ENCODE measurements at places on chromosomes 7 and 10. TPM values are rescaled to one million over a fixed set of nuclear protein-coding genes. Genes with fewer than 3 reads are reported as not detected.

The CALHM1 gene
- not detected for total RNA-seq

DNA sequence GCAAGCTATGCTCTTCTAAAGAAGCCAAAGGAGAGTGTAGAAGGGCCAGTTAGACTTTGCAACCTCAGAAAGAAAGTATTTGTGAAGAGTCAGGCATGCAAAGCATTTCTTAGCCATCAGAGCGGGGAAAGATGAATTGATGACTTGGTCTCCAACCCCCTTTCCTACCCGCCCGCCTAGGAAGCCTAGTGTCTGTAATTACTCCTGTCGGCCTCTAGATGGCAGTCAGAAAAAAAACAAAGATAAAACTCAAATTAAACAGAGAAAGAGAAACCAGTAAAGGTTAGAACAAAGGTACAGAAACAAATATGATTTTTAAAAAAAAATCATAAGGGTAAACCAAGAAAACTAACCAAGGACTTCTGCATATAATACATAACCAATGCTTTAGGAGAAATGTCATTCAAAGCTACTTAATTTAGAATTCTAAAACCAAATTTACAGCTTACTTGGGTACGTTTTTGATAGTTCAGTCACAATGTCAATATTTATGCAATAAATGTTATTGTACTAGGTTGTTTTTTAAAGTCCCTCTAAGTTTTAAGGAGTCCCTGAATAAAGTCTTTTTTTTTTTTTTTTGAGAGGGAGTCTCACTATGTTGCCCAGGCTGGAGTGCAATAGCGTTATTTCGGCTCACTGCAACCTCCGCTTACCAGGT lies 97.6 kb downstream of the LYZL1 start:
- H3K4me1 ChIP-seq, result no peaks in the 10 kb centered on the region
- H3K27ac ChIP-seq, result no peak overlapping the region
- H3K36me3 ChIP-seq, result no peaks in the 10 kb centered on the region
- no peak overlapping the region for H3K4me3 ChIP-seq

DNA sequence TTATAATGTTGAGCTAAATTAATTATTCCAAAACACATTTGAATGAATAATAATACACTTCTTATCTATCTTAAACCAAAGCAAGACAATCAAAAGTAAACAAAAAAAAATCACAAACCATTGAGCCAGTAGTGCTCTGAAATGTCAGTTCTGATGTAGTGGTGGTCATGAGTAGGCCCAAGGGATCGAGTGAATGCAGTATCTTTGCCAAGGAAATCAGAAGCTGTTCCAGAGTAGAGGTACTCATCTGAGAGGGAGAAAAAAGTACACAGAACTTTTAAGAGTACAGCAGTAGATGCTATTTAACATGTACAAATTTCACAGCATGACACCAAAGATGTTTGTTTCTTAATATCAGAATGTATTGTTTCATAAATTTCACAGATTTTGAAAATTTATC lies 121.5 kb downstream of the SEMA3D start:
- no peaks in the 10 kb centered on the region for H3K27me3 ChIP-seq
- DNase-seq, result no peak

DNA sequence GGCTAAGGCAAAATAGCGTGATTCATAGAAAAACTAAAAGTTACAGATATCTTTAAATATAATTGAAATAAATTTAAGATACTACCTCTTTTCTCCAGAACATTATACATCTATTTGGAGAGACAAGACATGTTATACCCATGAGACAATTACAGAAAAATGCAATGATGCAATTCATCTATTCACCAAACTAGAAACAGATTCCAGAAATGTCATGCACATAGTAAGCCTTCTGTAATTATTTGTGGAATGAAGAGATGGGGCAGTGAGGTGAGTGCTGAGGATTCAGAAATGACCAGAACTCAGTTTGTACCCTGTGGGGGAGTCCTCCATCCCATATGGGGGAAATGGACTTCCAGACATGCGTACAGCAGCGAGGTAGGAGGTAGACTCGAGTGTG lies 99.4 kb downstream of the MKX start:
- no peak for DNase-seq
- no peak overlapping the region for H3K27ac ChIP-seq
- H3K4me1 ChIP-seq, result peaks cover 17% of the 10 kb centered on the region
- H3K27me3 ChIP-seq, result no peaks in the 10 kb centered on the region

DNA sequence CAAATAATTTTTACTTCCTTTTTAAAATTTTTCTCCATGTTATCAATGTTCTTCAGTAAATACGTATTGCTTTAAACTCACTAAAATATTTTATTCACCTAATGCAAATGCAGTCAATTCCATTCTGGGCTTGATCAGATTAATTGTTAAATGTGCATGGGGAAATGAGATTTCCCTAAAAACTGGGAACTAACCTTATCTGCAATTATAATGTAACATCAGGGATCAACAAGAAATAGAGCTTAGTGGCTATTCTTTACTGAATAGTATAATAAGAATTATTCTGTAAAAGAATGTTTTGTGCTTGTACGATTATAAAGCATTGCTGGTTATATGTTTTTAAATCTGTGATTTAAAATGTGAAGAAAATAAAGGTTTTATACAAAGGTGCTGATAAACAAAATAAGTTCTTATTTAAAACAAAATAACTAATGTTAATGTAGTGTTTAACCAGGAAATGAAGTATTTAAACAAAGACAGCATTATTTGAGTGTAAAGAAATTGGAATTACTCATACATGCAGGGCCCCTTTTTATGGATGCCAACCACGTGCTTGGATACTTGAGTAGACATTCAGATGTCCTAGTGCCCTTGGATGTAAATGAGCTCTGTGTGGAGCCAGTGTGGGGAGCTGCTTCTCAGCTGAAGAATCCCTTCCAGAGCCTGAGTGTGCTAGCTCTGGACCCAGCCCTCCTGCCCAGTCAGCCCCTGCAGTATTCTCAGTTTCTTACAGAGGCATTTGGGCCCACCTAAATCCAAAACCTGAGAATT lies 84.2 kb downstream of the REEP3 start:
- H3K27ac ChIP-seq, result no peak overlapping the region
- no peak for DNase-seq
- no peaks in the 10 kb centered on the region for H3K27me3 ChIP-seq
- H3K4me3 ChIP-seq, result no peak overlapping the region
- H3K4me1 ChIP-seq, result no peaks in the 10 kb centered on the region

DNA sequence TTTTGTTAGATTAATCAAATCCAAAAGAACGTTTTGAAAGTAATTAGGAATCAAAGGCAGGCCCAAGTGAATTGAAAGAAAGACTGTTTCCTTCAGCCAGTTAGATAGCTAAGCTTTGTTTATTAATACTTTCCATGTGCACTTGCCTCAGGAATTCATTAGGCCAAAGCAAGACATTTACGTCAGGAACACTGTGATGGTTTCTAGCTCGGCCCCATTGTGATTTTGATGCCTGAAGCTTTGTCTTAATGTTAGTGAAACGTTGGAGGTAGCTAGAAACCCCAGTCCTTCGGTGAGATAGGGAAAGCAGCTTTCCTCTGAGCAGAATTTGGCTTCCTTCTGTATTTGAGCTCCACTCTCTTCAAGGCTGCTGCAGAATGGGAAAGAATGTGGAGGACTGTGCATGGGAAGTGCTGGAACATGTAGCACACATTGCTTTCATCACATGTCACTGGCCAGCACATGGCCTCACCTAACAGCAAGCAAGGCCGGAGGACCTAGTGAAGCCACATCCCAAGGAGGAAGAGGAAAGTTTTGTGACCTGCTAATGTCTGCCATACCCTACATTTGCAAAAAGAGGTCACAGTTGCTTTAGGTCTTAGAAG lies 64.1 kb downstream of the PCGF5 start:
- H3K4me1 ChIP-seq, result no peaks in the 10 kb centered on the region
- H3K4me3 ChIP-seq, result no peak overlapping the region
- no peaks in the 10 kb centered on the region for H3K27me3 ChIP-seq
- no peaks in the 10 kb centered on the region for H3K36me3 ChIP-seq

The RNF32 gene
- total RNA-seq, result not detected

DNA sequence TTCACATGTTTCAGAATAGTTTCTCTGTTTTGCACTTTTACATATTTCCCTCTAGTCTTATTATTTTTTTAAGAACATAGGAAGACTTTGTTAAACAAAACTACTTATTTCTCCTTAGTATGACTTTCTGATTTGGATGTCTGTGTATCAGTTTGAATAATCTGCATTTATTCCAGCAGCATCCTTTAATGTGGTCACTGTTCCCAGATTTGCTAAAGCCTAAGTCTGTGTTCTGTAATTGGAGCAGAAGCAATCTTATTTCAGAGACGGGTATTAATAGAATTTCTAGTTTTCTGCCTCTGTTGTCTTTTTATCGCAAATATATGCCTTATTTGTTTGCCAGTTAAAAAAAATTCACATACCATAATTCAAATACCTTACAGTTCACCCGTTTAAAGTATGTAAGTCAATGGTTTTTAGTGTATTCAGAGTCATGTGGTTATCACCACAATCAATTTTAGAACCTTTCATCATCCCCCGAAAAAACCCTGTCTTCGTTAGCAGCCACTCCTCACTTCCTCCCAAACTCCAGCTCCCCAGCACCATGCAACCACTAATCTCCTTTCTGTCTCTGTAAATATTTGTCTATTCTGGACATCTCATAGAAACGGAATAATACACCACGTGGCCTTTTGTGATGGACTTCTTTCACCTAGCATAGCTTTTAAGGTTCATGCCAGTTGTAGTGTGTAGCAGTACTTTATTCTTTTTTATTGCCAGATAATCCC lies 58.7 kb downstream of the INPP5F start:
- H3K27ac ChIP-seq, result no peak overlapping the region
- no peaks in the 10 kb centered on the region for H3K4me1 ChIP-seq
- H3K36me3 ChIP-seq, result no peaks in the 10 kb centered on the region
- no peaks in the 10 kb centered on the region for H3K27me3 ChIP-seq

DNA sequence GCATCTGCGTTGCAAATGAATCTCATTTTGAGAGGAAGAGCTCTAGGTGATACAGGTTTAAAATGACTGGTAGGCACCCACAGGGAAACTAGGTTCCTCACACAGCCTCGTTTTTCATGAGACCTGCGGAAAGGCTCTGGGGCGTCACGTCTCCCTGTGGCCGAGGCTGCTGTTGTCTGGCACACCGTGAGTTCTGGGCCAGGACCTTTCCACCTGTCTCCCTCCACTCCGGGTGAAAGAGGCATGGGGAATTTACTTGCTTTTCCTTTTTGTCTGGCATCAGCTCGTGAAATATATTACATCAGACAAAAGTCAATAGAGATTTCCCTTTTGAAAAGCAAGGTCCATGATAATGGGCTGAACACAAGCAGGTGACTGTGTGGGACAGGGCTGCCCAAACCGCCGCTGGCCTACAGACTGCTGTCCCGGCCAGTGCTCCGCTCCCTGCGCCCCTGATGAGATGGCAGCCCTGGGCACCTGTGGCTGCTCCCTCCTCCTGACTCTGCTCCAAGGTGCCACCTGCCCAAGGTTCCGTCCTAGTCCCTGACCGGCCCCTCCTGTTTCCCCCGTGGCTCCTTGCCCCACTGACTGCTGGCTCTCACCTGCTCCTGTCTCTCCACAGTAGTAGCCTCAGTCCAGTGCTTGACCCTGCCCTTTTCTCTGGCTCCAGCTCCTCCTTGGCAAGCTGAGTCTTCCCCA lies 109.6 kb downstream of the NKX6-2 start:
- no peak overlapping the region for H3K27ac ChIP-seq
- no peak overlapping the region for H3K4me3 ChIP-seq
- DNase-seq, result no peak
- H3K36me3 ChIP-seq, result no peaks in the 10 kb centered on the region

DNA sequence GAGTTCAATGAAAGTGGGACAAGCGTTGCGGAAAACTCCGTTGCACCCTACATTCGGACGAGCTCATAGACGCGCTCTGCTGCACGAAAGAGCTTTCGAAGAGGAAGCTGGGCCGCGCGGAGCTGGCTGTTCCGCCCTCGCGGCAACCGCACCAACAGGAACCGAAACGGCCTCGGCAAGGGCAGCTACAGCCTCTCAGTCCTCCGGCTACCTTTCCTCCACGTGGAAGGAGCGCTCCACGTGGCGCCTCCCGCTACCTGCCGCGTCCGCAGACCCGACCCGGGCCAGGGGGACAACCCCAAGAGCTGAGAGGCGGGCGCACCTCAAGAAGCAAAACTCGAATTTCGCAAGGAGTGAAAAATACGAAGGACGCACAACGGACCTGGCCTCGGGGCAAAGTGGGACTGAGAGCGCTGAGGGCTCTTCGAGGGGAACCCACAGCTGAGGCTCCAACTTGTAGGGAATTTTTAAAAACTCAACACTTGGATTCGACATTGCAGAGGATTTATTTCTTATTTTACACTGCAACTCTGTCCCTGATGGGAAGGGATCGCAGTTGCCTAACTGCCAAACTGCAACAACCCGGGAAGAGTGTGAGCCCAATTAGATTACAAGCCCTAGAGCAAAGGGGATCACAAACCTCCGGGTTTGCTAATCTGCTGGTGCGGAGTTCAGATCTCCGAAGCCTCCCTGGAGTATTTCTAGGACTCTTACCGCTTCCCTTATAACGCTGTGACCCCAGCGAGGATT lies 1.4 kb downstream of the HPSE2 start:
- DNase-seq, result no peak
- no peaks in the 10 kb centered on the region for H3K27me3 ChIP-seq
- no peaks in the 10 kb centered on the region for H3K36me3 ChIP-seq
- peak overlapping the region; percentile 60 for H3K4me3 ChIP-seq
- peaks cover 25% of the 10 kb centered on the region for H3K4me1 ChIP-seq
- H3K27ac ChIP-seq, result peak overlapping the region; percentile 79

Measured in vagina (tissue), 2 donors.